Fibroblast of skin of abdomen (primary cell): ENCODE measurements at places on chromosomes 13 and 19.

DNA sequence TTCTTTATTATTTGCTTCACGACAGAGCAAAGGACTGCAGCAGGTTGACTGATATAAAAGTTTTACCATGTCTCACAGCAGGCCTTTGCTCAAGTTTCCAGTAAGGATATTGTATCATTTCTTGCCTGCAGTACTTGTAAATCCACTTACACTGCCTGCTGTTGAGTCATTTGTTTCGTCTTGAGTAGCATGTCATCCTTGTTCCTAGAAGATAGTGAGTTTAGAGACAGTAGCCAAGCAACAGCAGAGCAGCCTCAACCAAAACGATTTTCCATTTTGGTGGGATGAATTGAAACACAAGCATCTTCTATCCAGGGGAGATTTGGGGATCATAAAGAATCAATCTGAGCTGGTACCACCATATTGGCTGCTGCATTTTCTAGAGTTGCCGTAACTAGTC lies 24.0 kb upstream of the ALOX5AP start:
- DNase-seq, result peak; percentile 44

DNA sequence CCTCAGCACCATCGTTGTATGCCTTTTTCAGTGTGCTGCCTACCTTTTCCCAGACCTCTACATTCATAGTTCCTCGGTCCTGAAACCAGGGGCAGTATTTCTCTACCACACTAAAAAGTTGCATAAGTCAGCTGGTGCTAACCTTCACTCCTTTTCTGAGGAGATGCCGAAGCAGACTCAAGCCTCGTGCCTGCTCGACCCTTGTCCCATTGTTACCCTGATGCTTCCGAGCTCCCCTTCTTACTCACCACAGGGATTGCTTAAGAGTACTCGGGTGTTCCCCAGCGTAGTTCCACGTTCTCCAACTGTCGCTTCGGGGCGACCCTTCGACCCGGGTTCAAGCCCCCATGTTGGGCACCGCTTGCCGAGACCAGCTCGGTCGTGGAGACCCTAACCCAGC lies 19.0 kb upstream of the IL17D start:
- DNase-seq, result no peak

DNA sequence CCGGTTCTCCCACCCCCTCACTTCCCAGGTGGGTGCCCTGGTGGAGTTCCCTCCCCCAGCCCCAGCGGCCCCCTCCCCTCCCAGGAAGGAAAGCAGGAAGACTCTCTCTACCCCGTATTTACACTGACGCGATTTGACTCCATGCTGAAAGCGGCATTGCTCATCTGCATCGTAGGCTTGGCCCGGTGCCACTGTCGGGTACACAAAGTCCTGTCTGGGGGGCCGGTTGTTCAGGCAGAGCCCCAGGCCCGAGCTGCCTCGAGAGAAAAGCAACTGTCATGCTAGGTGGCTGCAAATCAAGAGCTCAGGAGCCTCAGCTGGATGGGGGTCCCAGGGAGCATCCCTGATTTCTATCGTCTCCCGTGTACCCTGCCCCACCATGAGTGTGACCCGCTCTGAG lies 14.9 kb downstream of the ADAMTS10 start:
- no peak for DNase-seq

- no peak for DNase-seq
These were observed 4.0 kb downstream of the GRIN2D start for GRCh38 chr19:48397263-48398101.

DNA sequence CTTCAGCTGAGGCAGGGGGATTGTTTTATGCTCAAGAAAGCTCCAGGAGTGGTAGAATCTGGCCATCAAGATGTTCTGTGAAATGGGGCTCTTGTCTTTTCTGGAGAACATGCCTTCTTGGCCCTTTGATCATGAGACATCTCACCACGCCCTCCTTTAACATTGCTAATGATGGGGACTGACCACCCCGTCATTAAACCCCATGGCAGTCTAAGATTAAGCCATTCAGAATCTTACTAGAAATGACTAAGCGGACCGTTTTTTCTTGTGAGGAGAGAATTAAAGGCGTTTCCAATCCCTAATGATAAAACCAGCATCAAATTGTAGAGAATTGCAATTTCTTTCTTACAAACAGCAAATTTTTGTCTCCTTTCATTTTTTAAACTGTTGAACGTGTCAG lies 89.4 kb downstream of the COL4A2 start:
- no peak for DNase-seq

GRCh38 chr13:23618341-23618740 lies 48.1 kb downstream of the TNFRSF19 start:
- DNase-seq, result peak; percentile 97

DNA sequence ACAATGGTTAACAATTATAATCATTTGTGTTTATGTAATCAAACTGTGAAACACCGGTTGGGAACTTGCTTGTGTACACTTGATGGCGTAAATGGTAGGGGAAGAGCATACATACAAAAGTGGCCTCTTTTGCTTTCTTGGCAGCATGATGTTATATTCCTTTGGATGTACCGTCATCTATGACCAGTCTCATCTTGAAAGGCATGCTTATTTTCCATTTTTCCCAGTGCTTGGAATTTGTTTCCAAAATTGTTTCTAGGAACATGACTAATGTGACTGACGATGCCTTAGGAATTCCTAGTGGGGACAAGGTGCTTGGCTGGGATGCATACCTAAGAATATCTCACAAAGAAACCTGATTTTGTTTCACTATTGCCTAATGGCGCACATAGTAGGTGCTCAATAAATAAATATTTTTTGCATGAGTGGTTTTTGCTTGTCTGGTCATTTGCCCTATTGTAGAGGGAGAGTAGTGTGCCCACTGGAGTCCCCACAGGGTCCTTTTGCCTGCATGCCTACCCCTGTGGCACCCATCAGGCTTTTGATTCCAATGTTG lies 45.5 kb downstream of the SAE1 start:
- DNase-seq, result peak; percentile 66

- peak; percentile 56 for DNase-seq
These were observed 1.0 kb downstream of the AXL start for GRCh38 chr19:41219924-41220567.

- no peak for DNase-seq
These were observed 1.5 kb downstream of the MAST3 start for GRCh38 chr19:18098891-18099622.

- DNase-seq, result peak; percentile 3
These were observed 154.2 kb upstream of the KLF12 start for GRCh38 chr13:74288361-74288911.

DNA sequence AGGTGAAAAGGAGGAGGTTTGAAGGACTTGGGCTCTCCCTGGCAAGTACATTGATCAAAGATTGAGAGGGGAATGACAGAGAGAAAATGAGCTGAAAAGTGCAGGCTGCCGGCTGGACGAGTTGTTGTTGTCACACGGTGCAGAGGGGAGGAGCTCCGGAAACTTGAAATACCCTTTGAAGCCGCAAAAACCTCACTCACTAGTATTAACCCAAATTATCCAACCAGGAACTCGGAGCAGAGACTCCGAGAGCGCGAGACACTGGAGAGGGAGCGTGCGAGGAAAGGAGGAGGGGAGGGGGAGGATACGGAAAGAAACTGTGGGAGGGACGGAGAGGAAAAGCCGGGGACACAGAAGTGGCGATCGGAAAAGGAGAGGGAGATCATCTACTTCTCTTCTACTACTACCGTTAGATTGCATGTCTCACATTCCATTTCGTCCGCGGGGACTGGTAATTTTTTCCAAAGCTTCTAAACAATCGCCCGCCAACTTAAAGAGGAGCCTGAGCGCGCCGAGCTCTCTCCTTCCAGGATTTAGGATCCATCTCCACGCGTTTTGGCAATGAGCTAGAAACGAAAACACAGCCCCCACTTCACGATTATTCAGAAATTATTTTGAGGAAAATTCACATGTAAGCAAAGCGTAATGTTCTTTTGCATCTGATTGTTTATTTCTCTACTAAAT lies at the start of gene DACH1:
TSS of gene DACH1 (minus strand) at position 74 of the 684 bp plus-strand sequence.
- DNase-seq, result peak; percentile 51

GRCh38 chr13:80881495-80881894 lies 540.6 kb upstream of the SPRY2 start:
- DNase-seq, result no peak

DNA sequence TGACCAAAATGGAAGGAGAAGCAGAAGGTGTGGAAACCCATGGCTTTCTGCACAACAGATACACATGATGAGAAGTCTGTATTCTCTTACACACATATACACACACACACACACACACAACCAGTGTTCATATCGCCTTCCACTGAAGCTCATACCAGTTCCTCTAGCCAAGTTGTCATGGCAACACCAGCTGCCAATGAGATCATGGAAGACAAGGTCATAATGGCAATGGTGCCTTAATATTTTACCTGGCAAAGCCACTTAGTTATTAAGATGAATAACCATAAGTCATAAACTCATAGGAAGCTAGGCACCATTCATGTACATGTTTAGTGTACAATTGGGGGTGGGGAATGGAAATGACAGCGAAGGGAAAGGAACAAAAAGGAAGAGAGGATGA lies 2.6 kb upstream of the DHRS12 start:
- peak; percentile 25 for DNase-seq

- DNase-seq, result peak; percentile 64
These were observed 93.2 kb upstream of the SERP2 start for GRCh38 chr13:44280456-44280855.

GRCh38 chr19:23972161-23972560 lies 57.5 kb downstream of the ZNF726 start:
- no peak for DNase-seq

- no peak for DNase-seq
These were observed 16.2 kb downstream of the EVI5L start for GRCh38 chr19:7846155-7846646.

GRCh38 chr13:48715977-48716376 lies 62.2 kb downstream of the CYSLTR2 start:
- DNase-seq, result no peak

DNA sequence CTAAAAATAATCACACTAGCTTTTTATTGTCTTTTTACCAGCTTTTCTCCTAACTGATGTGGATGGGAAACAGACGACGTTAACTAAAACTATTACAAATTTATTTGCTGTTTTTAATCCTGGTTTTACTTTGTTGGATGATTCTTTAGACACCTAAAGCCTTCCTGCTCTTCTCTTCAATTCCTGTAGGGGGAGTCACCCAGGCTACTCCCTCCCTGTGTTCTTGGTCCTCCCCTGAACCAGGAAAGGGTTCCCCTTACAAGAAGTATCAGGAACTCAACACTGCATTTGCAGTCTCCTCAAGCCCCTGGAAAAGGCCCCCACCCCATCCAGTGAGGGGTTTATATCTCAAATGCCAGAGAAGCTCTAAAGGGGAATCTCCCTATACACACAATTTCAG lies 206.1 kb downstream of the SUCLA2 start:
- no peak for DNase-seq

DNA sequence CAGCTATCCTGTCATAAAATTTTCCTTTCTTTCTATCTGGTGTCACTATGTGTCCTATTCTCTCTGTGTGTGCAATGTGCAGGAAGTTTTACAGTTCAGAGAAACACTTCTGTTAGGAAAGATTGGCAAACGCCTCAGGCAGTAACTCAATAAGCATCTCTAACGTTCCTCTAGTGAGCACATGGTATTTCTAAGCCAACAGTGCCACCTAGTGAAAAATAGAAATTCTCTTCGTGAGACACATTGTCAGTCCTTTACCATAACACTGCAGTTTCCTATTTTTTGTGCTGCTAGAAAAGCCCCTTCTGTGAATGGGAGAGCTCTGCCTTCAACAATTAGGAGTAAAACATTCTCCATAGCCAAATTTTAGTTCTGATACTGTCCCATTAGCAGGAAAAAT lies 50.7 kb downstream of the ZNF723 start:
- no peak for DNase-seq

GRCh38 chr19:17246681-17247425 lies 1.1 kb upstream of the NR2F6 start:
- DNase-seq, result no peak

GRCh38 chr13:50993934-50994333 lies 84.3 kb downstream of the RNASEH2B start:
- peak; percentile 68 for DNase-seq
